Hippocampal formation (tissue), 2 donors: ENCODE measurements at places on chromosomes 5 and 9.

DNA sequence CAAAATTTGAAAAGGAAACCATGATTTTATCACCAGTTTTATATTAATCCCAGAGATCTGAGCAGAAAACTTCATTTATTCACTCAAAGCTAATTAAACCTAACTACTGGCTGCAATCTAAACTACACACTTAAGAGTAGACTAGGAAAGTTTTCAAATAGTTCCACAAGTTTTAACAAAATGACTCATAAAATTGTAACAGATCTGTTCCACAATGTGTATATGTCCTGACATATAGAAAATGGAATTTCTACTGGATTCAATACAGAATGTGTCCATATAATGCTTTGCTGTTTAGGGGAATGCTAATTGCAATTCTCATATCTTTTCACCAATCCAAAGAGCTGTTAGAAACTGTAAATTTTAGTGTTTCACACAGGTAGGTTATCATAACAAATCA is 40.3 kb upstream of the ADAMTSL1 start:
- no peak for DNase-seq

GRCh38 chr5:97121848-97122247 is 20.6 kb downstream of the LIX1 start:
- no peak for DNase-seq

DNA sequence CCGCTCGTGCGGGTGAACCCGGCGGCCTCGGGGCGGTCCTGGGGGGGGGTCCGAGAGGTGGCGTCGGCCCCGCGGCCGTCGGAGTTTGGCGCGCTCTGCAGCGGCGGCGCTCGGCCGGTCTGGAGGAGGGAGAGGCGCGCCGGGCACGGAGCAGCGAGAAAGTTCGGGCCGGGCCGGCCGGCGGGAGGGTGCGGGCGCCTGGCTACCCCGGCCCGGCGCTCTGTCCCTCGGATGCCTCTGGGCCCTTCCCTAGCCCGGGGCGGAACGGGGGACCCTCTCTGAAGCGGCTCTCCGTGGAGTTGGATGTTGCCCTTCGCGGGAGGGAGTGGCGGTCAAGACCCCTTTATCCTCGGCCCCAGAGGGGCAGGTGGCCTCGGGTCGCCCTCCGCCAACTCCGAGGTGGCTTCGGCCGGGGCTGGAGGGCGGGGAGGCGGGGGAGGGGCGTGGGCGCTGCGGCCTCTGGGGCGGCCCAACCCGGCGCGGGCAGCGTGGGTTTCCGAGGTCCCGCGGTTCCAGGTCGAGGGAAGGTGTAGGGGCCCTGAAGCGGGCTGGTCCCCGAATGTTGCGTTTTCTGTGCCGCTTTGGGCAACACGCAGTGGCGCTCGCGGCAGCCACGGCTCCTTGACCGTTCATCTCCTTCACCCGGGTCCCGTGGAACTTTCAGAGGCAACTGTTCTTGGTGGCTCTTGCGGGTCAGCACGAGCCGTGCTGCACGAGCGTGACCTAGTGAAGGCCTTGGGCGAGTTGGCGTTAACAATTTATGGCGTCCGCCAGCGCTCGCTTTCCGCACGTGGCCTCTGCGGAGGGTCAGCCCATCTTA is 290.5 kb downstream of the DOCK8 start:
- peak; percentile 52 for DNase-seq

- DNase-seq = no peak
Observed at GRCh38 chr5:7868427-7868772, 431 bp downstream of the FASTKD3 start.

DNA sequence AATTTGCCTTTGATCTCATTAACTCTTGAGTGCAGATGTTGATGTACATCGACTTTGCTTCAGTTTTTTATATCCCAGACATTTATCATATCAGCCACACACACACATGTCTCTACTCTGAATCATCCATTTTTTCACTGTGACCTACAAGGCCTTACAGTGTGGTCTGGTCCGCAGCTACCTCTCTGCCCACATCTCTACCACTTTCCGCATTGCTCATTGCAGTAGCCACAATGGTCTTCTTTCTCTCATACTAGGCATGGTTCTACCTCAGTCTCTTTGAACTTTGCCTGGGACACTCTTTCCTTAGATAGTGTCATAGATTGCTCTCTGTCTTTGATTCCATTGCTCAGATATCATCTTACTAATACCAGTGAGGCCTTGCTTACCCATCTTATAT is 87.9 kb upstream of the FSD1L start:
- no peak for DNase-seq

- DNase-seq = no peak
Observed at GRCh38 chr5:18975624-18976023, 1012.4 kb downstream of the CDH18 start.

DNA sequence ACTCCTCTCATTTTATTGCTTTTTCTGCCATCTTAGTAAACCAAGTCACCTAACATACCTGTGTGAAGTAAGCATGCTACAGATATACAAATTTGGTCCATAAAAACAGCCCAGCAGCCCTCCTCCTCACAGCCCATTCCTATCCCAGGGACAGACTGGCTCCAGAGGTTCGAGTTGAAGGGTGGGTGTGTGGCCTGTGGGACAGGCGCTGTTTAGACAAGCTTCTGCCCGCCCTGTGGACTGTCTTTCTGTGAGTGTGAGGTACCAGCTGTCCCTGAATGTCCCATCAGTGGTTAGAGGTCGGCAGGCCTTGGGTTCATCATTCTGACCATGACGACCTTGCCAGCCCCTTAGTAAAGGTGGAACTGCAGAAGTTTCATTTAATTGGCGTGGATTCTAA is 82.0 kb downstream of the WNK2 start:
- no peak for DNase-seq

DNA sequence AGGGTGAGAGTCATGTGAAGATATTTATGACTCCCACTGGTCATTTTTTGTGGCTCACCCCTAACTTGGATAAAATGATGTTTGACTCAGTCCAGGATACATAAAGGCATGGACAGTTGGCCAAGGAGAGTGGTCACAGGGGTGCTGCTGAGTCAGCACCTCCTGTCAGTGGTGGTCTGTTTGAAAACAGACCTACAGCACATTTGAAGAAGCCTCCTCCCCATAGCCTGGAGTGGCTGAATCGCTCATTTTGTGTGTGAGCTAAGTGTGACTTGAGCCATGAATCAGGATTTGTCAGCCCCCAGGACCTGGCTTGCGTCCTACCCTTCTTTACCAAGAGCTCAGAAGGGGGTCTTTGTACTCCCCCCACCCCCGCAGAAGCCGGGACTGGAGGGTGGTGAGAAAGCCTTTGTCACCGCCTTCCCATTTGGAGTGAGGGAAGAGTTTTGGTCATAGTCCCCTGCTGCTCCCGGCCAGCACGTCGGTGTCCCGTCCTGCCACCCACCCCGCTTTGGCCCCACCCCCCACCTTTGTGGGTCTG is 35.6 kb downstream of the TRIO start:
- DNase-seq = no peak

GRCh38 chr5:131615957-131616356 is 19.1 kb downstream of the RAPGEF6 start:
- no peak for DNase-seq

DNA sequence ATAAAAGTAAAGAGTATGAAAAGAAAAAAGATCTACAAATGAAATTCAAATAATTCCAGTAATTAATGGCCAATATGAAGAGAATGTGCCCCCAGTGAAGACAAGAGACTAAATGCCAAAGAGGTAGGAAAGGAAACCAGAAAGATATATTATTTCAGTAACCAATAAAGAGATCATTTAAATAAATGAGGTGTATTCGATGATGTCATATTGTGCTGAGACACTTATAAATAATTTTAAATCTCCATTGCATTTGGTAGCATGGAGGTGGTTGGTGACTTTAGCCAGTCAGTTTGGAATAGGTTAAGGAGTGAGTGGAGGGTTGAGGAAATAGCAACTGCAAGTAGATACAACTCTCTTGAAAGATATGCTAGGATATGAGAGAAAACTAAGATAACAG is 417.7 kb upstream of the PTGER4 start:
- DNase-seq = no peak

DNA sequence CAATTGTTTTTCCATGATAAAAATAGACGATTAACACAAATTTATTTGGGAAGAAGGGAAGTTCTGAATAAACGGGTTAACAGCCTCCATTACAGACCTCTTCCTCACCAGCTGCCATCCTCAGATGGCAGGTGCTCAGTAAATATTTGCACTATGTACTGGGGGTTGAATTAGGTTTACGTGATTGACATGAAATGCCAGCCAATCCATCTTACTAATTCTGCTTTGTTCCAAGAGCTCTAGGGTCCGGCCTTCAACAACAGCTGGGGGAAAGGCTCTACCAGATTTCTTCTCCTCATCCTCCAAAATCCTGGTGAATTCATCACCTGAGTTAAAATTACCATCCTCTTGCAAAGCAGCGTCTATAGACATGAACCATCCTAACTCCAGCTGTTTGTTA is 104.6 kb downstream of the MTX3 start:
- no peak for DNase-seq

- no peak for DNase-seq
Observed at GRCh38 chr5:7347377-7347776, 48.6 kb upstream of the ADCY2 start.

- DNase-seq = no peak
Observed at GRCh38 chr5:23303435-23303834, 204.0 kb upstream of the PRDM9 start.

DNA sequence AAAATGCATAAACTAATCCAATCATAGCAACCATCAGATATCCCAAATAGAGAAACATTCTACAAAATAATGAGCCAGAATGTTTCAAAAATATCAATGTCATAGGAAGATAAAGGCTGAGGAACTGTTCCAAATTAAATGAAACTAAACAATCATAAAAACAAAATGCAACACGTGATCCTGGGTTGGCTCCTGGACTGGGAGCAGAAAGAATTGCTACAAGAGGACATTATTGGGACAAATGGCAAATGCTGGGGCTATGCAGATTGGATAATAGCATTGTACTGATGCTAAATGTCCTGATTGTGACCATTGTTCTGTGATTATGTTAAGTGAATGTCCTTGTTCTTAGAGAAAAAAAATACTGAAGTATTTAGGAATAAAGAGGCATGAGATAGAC is 54.2 kb upstream of the AKNA start:
- peak; percentile 80 for DNase-seq

DNA sequence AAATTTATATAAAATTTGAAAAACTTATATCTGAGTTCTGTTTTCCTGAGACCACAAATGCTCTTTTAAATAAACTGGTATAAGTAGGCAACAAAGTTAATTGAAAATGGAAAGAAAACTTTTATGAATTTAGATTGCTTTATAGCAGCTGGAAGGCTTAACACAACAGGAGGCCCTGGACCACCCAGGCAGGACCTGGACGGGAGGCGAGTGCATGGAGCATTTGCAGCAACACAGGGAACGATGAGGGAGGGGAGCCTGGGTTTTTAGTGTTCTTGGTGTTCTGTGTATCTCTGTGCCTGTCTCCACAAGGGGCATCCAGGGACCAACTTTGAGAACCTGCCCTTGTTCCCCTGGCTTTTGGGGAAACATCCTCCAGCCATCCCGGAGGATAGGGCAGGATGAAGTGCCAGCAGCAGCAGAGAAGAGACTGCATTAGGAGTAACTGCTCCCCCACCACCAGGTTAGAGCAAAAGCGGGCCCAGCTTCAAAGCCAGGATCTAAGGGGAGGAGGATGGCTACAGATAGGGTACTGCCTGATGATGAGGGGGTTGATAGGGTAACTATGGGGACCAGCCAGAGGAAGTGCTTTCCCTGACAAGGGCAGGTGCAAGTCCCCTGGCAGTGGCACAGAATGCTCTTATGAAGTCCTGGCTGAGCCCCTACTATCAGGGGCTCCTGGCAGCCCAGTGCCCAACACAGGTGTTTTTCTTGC is 6.7 kb upstream of the SPATA31E1 start:
- no peak for DNase-seq

GRCh38 chr5:169004551-169004950 is 296.4 kb downstream of the SLIT3 start:
- no peak for DNase-seq

- DNase-seq = no peak
Observed at GRCh38 chr5:83827111-83827557, 106.5 kb upstream of the HAPLN1 start.

GRCh38 chr5:79938468-79938867 is 52.6 kb downstream of the MTX3 start:
- no peak for DNase-seq

GRCh38 chr9:112179816-112180215 is 4.7 kb upstream of the SUSD1 start:
- DNase-seq = no peak

GRCh38 chr5:167309941-167310517 is 981.4 kb upstream of the WWC1 start:
- DNase-seq = no peak

- DNase-seq = no peak
Observed at GRCh38 chr9:114580609-114581193, 6.9 kb upstream of the ATP6V1G1 start.

DNA sequence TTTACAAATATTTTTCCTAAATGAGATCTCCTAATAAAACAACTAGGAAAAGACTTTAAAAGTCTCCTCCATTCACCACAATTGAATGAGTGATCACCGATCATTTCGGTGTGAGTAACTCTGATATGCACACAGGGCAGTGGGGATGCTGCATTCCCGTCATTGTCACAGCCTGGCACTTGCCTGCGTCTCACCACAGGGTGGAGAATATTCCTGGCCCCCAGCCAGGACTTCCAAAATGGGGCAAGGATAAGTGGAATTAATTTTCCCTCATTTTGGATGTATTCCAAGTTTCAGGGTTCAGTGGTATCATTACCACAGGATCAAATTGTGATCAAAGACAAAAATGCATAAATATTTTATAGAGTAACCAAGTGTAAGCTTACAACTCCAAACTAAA is 107.1 kb downstream of the CTNND2 start:
- DNase-seq = no peak

- DNase-seq = no peak
Observed at GRCh38 chr5:35709688-35710087, 92.0 kb downstream of the SPEF2 start.

GRCh38 chr9:6239694-6240093 is 24.1 kb downstream of the IL33 start:
- no peak for DNase-seq
